Stimulated activated CD4-positive, alpha-beta T cell treated with anti-CD3 and anti-CD28 coated beads, Interleukin-1b, Interleukin-23, amount 100 ng/mL, for 1 hour (primary cell): ENCODE measurements at places on chromosomes 3 and 15.

DNA sequence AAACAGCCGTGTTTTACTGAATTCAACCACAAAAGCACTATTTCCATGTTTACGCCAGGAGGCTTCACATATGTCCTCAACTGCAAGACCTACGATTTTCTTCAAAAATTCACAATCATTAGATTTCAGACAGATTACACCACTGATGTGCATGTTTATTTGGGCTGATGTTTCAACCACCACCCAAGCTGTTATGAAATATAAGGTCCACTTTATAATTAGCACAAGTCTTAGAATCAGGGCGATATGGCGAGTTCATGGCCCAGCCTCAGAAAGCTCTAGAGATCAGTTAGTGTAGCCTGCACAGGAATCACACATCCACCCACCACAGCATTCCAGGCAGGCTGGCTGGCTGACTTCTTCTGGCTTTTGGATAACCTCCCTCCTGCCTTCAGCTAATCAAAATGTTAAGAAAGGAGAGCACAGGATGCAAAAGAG, 15.4 kb downstream of the SH3BP5 start:
- DNase-seq, result no peak

DNA sequence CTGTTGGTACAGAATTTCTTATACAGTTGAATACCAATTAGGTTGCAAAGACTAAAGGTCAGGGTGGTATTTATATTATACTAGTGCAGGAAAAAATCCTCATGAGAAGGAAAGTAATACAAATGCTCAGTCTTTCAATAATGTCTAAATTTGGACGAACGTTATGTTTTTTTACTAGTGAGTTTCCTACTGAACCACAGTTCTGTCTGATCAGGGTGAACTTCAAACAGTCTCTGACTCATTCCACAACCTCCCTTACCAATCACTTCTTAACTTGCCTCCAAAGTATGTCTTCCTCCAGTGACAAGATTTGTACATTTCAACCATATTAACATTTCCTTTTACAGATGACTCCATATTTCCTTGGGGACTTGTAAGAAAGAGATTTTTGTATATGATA, 3.4 kb downstream of the TMEM212 start:
- no peak for DNase-seq

DNA sequence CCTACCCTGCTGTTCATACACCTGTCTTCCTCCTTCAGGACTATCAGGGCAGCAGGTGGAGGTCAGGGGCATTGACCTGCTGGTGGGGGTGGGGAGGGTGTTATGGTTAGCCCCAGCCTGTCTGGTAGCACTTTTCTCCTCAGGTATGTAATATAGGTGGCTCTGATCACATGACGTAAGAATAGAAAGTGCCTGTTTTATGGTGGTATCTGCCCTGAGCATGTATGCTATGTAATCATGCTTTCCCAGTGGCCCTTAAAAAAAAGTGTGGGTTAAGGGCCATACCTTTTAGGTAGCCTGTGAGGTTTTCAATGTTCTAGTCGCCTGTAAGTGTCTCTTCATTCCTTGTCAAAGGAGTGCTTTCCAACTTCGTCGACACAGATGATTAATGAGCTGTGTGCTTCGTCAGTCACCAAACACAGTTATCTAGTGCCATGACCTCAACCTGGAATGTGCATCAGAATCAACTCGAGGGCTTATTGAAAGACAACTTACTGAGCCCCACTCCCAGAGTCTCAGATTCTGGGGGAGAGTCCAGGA, 86.3 kb downstream of the KLHL25 start:
- DNase-seq, result no peak

DNA sequence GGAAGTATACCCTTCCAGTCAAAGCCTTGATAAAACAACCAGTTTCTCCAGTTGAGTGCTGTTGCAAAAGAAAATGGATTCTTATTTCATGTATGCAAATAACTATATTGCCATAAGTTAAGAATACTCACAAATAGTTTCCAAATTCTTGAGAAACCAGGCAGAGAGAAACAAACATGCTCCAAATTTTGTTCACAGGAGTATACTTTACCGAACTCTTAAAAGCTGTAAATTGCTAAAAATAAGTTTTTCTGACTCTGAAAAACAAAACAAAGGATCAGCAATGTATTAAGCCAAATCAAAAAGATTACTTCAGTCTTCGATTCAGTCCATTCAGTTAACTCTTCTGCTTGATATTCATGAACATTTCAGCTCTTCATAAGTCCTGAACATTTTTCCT, 646.5 kb downstream of the MCTP2 start:
- no peak for DNase-seq

- DNase-seq, result no peak
Observed at GRCh38 chr3:64945171-64945729, 257.4 kb upstream of the ADAMTS9 start.

GRCh38 chr3:40186508-40186907, 123.0 kb upstream of the EIF1B start:
- DNase-seq, result no peak

DNA sequence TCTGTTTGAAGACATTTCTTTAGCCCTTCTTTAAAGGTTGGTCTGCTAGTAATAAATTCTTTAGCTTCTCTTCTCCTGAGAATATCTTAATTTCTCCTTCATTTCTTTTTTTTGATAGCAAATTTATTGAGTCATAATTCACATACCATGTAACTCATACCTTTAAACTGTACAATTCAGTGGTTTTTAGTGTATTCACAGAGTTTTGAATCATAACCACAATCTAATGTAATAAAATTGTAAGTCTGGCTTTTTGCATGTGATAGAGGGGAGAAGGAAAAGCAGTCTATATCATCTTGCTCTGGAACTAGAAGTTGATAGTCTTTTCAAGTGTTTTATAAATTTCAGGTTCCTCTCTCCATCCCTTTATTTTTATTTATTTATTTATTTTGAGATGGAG, 81.3 kb downstream of the APBA2 start:
- no peak for DNase-seq

DNA sequence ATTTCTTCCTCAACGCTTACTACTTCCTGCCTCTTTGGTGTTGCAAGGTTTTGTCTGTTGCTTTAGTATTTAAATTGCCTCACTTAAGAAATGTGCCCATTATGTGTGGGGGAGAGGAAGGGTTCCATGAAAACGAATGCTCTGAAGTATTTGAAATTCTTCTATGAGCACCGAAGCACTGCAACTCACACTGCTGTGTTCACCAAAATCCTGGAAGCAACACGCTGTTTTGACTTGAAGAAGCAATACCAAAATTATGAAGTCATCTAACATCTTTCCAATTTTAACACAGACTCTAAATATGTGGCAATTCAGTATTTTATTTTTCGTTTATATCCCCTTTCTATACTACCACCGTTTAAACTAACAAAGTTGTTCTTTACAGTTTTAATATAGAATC, 101.5 kb downstream of the RBMS3 start:
- no peak for DNase-seq

DNA sequence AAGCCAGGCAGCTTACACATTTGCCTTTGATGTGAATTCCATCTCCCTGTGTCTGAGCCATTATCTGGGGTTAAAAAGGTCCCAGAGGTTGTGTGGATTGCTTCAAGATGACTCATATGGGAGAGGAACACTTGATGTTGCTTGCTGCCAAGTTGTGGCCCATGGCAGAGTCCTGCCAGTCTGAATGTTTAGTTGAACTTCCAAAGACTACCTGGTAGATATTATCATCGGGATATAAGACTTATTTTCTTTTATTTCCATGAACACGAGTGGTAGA, 85.6 kb downstream of the TJP1 start:
- DNase-seq, result no peak

GRCh38 chr3:50196253-50196801, 4.9 kb downstream of the GNAT1 start:
- DNase-seq, result no peak

- DNase-seq, result no peak
Observed at GRCh38 chr15:77892335-77892734, 185.2 kb downstream of the TBC1D2B start.

DNA sequence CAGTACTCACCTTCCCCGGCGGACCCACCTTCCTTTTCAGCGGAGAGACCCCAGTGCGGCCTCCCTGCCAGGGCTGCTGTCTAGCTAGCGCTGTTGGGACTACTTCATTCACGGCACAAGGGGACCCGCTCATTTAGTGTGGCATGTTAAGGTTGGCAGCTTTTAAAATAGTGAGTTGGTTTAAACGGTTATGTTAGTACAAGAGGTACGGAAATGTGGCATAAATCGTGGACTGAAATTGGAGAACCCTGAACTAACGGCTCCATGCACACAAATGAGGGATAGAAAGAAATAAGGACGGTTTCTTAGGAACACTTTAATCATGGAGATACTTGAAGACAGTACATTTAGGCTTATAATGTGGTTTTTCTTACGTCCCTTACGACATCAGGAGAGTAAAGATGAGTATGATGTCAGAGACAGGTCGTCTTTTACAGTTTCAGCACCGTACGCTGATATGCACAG, 752 bp downstream of the CEP63 start:
- no peak for DNase-seq

DNA sequence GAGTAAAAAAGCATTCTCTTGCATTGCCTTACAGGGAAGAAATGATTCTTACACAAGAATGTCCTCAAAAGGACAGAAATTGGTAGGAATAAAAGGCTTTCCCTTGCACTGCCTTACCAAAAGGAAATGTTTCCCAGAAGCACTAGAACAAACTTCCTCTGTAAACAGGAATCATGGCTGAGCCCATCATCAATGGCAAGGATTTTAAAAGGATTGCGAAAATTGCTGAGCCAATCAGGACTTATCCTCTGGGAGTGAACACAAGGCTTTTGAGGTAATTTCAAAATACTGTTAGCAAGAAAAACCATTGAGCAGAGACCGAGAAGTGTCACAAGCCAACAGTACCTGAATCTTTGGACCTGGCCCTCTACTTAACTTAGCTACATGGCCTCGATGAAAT, 897.3 kb downstream of the ROBO1 start:
- no peak for DNase-seq

GRCh38 chr3:52742418-52743041, 28.2 kb downstream of the NEK4 start:
- no peak for DNase-seq

DNA sequence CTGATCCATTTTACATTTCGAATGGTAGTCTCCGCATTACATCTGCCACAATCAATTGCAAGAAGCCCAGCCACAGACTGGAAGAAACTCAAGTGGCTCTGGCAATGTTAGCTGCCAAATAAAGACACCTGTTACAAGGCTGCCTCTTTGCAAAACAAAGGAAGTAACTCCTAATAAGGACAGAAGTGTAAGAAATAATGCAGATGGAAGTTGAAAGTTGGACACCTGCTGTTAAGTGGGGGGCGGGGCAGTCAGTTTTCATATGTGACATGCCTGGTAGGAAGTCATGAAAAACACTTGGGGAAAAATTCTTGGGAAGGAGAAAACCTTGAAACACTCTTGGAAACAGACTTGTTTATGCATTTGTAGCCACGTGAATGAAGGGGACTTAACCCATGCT, 54.1 kb upstream of the ATP2C1 start:
- no peak for DNase-seq

GRCh38 chr15:60408463-60408981, 10.7 kb upstream of the ANXA2 start:
- no peak for DNase-seq

DNA sequence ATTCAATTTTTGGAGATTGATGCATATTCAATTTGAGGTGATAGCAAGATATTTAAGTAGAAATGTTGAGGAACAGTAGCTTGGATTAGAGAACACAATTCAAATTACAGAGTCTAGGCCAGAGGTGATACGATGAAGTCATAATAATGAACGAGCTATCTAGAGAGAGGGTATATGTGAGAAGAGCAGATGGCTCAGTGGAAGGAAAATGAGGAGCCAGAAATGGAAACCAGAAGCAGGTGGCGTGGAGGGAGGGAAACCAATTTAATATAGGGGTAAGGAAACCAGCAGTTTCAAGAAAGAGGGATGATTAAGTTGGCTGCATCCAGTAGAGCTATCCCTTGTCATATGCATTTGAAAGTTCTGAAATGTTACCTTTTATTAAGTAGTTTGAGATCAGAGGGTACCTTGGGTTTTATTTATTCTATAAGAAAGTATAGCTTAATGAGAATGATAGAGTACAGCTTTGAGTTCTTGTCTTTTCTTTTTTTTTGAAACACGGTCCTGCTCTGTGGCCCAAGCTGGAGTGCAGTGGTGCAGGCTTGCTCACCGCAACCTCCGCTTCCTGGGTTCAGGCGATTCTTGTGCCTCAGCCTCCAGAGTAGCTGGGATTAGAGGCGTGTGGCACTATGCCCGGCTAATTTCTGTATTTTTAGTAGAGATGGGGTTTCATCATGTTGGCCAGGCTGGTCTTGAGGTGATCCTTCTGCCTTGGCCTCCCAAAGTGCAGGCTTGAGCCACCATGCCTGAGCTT, 22.1 kb downstream of the NCK1 start:
- no peak for DNase-seq

GRCh38 chr3:157134620-157135191, 25.2 kb downstream of the CCNL1 start:
- no peak for DNase-seq

DNA sequence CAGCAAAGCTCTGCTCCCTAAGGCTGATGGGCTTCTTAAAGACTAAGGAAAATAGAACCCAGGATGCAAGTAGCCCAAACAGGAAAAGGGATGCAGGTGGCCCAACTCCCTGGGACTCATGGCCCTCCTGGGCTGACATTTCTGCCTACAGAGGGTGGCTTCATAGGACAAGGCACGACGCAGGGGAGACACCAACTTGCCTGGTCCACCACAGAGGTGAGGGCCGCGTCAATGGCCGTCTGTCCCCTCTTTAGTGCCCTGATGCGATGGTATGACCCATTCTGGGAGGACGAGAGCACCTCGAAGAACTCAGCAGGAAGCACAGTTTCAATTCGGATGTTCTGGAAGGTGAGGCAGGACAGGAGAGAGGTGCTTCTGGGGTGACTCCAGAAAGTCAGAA, 44.0 kb downstream of the NUP210 start:
- DNase-seq, result no peak

DNA sequence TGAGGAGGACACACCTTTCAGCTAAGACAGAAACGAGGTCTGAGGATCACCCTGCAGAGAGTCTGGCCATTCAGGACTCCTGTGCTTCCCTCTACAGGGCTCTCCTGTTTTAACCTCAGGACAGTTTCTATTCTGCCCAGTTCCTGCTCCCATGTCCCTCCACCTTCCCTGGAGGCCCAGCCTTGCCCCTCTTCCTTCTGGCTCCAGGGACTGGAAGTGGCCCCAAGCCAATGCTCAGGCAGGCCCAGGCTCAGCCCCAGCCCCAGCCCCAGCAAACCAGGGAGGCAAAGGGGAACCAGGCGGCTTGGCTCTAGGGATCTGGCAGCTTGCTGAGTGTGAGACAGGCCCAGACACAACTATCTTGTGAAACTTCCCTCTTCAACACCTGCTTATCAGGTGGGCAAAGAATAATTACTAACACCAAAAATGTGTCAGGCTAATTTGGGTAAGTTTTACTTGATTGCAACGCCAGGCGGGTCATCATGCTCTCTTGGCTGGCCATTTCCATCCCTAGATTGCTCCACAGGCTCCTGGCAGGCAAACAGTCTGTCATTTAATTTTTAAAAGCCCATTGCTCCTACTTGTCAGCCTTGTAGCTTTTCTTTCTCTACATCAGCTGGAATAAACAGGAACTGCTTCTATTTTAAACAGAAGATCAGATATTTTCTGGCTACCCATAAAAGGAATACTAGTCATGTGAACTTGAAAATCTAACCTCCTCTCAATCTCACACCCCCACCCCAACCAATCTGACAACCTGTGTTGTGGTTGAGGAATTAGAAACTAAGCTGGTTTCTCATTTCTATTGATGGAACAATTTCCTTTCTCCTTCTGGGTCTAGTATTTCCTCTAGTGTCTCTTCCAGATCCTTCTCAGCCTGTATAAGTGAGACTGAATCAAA, 33.5 kb downstream of the UPK1B start:
- DNase-seq, result no peak
